ENCODE measurements at places on chromosomes 7 and 10.

DNA sequence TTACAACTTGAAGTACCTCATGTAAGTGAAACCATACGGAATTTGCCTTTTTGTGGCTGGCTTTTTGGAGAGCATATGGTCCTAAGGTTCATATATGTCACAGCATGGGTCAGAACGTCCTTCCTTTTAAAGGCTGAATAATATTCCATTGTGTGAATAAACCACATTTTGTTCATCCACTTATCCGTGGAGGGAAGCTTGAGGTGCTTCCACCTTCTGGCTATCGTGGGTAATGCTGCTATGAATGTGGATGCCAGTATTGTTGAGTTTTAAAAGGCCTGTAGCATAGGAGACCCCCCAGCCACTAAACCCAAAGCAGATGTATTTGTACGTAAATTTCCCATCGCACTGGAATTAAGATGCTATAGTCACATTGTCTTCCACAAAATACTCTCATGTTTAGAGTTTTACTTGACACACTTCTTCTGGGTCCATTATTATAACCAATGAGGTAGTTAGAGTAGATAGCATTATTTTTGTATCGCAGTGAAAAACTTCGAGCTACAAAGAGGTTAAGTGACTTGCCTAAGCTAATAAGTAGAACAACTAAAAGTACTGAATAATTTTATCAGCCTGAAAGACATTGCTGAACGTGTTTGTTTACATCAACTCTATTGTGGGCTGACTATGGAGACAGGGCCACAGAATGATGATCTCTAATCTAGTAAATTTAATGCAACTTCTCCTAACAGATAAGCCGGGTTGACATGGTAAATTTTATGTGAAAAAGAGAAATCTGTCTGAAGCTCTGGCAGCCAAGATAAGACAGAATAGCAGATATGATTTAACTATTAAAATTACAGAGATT lies 183.0 kb upstream of the CTBP2 start:
- no peak for DNase-seq

- DNase-seq, result no peak
Measured at GRCh38 chr10:71931295-71931694, 32.9 kb upstream of the CHST3 start.

DNA sequence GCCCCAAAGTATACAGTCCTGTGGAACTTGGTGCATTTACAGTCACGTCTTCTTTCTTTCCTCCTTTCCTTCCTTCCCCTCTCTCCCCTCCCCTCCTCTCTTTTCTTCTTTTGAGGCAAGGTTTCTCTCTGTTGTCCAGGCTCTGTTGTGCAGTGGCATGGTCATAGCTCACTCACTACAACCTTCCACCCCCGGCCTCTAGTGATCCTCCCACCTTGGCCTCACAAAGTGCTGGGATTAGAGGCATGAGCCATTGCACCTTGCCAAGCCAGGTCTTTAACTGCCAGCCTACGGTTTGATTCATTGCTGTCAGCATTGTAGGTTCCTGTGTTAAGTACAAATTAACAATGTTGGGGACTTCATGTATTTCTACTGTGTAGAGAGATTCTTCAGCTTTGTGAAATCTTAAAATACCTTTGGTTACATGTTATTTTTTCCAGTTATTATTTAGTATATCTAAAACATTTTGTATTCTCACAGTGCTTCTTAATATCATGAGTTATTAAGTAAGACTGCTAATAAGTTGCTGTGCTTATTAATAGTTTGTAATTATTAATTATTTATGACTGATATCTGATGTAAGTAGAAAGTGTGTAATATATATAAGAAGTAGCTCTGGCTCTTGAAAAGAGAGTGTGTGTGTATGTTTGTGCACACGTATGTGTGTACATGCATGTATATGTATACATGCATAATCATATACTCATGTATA lies 320.8 kb downstream of the EXOC4 start:
- DNase-seq, result no peak

- no peak for DNase-seq
Measured at GRCh38 chr7:139259142-139259541, 28.1 kb downstream of the UBN2 start.

- no peak for DNase-seq
Measured at GRCh38 chr7:106313456-106313901, 28.7 kb upstream of the NAMPT start.

GRCh38 chr7:19972876-19973275 lies 199.5 kb upstream of the TMEM196 start:
- DNase-seq, result no peak

DNA sequence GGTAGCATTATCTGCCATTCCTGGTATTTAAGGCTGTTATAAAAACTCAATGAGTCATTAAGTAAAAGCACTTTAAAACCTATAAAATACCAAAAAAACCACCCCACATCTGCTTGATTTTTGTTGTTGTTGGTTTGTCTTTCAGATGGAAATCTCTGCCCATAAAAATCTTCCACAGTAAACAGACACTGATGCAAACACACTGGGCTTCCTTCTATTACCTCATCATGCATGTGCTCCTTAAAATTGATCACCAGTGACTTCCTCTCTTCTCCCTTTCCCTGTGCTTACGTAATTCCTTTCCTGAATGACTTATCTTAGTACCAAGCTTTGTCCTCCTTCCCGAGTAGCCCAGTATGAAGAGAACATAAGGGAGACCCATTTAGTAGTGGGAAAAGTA lies 167.2 kb downstream of the EVX1 start:
- peak; percentile 22 for DNase-seq

DNA sequence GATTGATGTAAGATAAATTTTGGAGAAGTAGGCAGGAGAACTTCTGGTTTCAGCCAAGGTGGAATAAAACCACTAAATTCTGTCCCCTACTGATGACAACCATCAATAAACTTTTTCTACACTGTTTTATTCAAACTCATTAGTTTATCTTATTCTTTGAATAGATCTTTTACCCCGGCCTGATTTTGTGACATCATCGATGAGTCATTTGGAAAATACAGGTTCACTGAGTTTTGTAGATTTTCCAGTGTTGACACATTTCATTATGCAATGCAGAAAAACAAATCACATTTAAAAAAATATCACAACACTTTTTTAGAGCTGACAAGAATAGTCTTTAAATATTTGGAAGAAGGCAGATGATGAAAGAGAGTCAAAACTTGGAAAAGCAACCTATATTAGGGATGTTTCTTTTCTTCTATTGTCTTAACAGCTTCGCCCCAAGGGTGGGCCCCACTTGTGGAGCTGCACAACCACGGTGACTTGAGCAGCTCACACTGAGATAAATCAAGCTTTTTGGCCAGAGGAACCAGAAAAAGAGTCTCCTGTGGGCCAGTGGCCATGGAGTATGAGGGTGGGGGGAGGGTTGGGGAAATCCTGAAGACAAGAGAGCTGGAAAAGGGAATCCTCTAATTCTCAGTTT lies 112.8 kb downstream of the PTEN start:
- no peak for DNase-seq

GRCh38 chr7:139679731-139680594 lies 97.8 kb downstream of the HIPK2 start:
- DNase-seq, result no peak
